CD4-positive, CD25-positive, alpha-beta regulatory T cell (primary cell): ENCODE measurements at places on chromosomes 4 and X. TPM values are rescaled to one million over a fixed set of nuclear protein-coding genes. Genes with fewer than 3 reads are reported as not detected.

The TLL1 gene
- not detected for total RNA-seq

The UGT2B11 gene
- not detected for total RNA-seq

The KLHL4 gene
- 0.27 TPM for total RNA-seq

The CRLF2 gene
- 1.2 TPM for total RNA-seq

DNA sequence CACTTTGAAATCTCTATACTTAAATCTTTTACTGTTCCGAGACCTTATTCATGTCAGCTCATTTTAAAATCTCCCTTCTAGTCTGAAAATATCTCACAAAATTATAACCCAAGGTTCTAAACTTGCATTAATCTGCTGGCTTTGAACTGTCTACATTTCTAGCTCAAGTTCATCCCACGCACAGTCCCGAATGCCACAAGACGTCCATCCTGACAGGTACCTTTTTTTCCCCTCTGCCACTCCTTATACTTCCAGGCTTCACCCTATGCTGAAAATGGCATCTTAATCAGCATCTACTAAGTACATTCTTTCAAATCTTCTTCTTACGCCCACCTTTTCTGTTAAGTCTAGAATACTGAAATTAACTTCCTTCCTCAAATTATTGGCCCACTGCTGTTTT is 259.2 kb upstream of the GALNTL6 start:
- H3K4me3 ChIP-seq: no peak overlapping the region
- no peaks in the 10 kb centered on the region for H3K4me1 ChIP-seq
- no peak for DNase-seq
- H3K36me3 ChIP-seq: no peaks in the 10 kb centered on the region
- no peak overlapping the region for H3K27ac ChIP-seq

- DNase-seq: no peak
- no peak overlapping the region for H3K4me3 ChIP-seq
- no peaks in the 10 kb centered on the region for H3K36me3 ChIP-seq
- H3K27ac ChIP-seq: no peak overlapping the region
Observed at GRCh38 chr4:47084795-47085194, 53.4 kb downstream of the GABRB1 start.

DNA sequence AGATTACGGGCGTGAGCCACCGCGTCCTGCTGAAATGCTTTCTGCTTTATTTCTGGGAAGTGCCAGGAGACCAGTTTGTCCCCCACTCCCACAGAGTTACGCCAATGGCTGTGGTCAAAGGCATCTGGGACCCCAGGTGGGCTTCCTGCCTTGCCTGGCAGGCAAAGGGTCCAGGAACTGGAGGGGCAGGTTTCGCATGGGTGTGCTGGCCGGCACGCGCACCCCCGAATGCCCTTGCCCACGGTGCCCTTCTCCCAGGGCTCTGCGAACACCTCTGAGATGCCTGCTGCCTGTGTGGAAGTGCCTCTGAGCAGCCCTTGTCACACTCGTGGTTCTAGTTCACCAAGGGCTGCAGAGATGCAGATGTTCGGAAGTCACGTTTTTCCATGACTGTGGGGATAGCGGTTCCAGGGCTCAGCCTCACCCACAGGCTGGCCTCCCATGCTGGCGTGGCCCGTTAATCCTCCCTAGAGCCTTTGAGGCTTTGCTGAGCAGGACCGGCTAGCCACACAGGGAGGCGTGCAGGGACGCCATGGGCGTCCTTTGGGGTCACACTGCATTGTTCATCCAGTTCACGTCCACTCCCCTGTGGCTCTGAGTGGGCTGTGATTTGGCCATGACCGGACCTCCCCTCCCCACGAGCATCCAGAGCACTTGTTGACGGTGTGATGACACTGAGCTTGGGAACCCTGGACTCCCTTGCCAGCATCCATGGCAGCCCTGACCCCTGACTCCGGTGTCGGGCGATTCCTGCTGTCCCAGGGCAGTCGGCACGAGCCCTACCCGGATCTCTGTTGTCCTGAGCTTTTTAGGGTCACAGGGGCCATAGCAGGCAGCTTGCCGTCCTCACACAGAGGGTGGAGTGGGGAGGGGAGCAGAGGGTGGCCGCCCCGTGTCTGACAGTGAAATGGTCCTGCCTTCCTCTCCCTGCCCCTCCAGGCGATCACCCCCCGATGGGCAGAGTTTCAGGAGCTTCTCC is 12.7 kb upstream of the ADD1 start:
- H3K27me3 ChIP-seq: no peaks in the 10 kb centered on the region
- peaks cover 21% of the 10 kb centered on the region for H3K4me1 ChIP-seq
- DNase-seq: no peak
- H3K27ac ChIP-seq: no peak overlapping the region

GRCh38 chr4:150828159-150828558 is 186.9 kb downstream of the LRBA start:
- peak overlapping the region; percentile 83 for H3K4me3 ChIP-seq
- H3K36me3 ChIP-seq: peaks cover 8% of the 10 kb centered on the region
- H3K27me3 ChIP-seq: no peaks in the 10 kb centered on the region
- DNase-seq: peak; percentile 32
- H3K27ac ChIP-seq: peak overlapping the region; percentile 75
- H3K4me1 ChIP-seq: peaks cover 3% of the 10 kb centered on the region

DNA sequence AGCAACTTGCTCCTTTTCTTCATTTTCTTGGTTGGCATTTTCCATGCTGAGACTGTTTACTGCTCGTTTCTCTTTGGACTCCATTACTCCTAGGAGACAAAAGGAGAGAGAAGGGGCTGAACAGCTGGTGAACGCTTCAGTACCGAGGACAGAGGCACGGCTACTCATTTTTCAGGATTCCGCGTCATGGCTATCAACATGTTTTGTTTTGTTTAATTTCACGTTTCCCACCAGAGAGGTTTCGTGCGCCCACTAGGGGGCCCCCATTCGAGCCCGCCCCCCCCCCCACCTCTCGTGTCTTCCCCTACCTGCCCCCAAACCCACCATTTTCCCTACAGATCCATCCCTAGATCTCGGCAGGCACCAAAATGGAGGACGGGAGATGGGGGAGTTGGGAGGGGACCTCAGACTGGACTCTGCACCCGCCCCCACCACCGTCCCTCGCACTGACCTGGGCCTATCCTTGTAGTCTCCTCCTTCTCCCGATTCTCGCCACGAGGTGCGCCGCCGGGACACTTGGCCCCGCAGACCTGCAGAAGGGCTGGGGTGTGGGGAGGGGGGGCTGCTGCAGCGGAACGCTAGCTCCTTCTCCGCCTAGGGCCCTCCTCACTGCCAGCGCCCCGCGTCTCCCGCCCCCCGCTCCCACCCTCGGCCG is 653 bp downstream of the BEX1 start:
- no peak overlapping the region for H3K27ac ChIP-seq
- no peaks in the 10 kb centered on the region for H3K27me3 ChIP-seq
- H3K4me1 ChIP-seq: no peaks in the 10 kb centered on the region
- H3K36me3 ChIP-seq: no peaks in the 10 kb centered on the region

- H3K27ac ChIP-seq: no peak overlapping the region
- peaks cover 10% of the 10 kb centered on the region for H3K36me3 ChIP-seq
- no peaks in the 10 kb centered on the region for H3K27me3 ChIP-seq
- H3K4me1 ChIP-seq: no peaks in the 10 kb centered on the region
- no peak overlapping the region for H3K4me3 ChIP-seq
Observed at GRCh38 chrX:63652086-63652765, 132.8 kb downstream of the ARHGEF9 start.

DNA sequence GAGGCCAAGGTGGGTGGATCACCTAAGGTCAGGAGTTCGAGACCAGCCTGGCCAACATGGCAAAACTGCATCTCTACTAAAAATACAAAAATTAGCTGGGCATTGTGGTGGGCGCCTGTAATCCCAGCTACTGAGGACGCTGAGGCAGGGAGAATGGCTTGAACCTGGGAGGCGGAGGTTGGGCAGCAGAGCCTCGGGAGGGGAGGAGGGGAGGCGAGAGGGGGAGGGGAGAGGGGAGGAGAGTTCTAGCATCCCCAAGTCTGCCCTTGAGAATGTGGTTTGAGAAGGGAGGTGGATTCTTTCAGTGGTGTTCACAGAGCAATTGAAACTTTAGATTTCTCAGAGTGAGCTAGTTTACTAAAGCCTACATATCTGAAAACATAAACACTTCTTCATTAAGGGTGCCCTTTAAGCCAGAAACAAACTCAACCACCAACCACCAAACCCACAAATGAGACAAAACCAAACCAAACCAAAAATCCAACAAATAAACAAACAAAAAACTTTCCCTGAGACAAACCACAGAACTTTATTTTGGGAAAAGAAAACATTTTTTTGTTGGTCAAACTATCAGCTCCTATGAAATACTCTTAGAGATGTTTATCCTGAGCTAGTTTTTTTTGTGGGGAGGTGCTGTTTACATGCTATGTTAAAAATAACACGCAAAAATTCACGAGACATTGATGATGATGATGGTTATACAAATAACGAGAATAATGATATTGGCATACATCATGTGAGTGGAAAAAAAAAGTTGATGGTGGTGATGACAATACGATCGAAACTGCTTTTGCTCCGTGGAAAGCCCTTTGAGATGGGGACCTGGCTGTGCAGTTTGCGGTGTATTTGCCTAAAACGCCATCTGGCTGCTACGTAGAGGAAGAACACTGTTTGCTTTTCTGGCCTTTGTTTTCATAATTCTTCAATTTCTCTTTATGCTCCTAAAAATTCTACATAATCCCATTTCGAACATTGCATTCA is 98.2 kb upstream of the PRKX start:
- peak overlapping the region; percentile 50 for H3K4me3 ChIP-seq
- no peaks in the 10 kb centered on the region for H3K27me3 ChIP-seq
- DNase-seq: peak; percentile 81
- peaks cover 11% of the 10 kb centered on the region for H3K4me1 ChIP-seq
- no peaks in the 10 kb centered on the region for H3K36me3 ChIP-seq
- no peak overlapping the region for H3K27ac ChIP-seq
